Placental pericyte (primary cell): ENCODE measurements at places on chromosomes 3 and 15. TPM values are rescaled to one million over a fixed set of nuclear protein-coding genes. Genes with fewer than 3 reads are reported as not detected.

EAF2 gene
- total RNA-seq: 0.72 and 1.3 TPM in 2 replicates

THRB gene
- total RNA-seq: 0.66 and 2.3 TPM in 2 replicates

GHSR gene
- total RNA-seq: not detected in 2 replicates

CORO2B gene
- total RNA-seq: 10.7 and 26.9 TPM in 2 replicates

MKRN2OS gene
- total RNA-seq: not detected in 2 replicates

VWA5B2 gene
- total RNA-seq: not detected in 2 replicates

CD96 gene
- under 0.01 TPM in 1 of 2 replicates, not detected in the other for total RNA-seq

C3orf49 gene
- total RNA-seq: not detected in 2 replicates

GABRB3 gene
- total RNA-seq: 0.22 and 0.29 TPM in 2 replicates

CLDN1 gene
- total RNA-seq: 16.6 and 161 TPM in 2 replicates

LRRC49 gene
- total RNA-seq: 11.5 and 33.0 TPM in 2 replicates

TNFAIP8L3 gene
- total RNA-seq: 0.44 and 2.9 TPM in 2 replicates

ARGFX gene
- not detected in 2 replicates for total RNA-seq

ACY1 gene
- total RNA-seq: 35.8 and 59.7 TPM in 2 replicates

SLC24A1 gene
- 7.2 and 8.8 TPM in 2 replicates for total RNA-seq
